ENCODE measurements at places on chromosomes 6 and 20.

DNA sequence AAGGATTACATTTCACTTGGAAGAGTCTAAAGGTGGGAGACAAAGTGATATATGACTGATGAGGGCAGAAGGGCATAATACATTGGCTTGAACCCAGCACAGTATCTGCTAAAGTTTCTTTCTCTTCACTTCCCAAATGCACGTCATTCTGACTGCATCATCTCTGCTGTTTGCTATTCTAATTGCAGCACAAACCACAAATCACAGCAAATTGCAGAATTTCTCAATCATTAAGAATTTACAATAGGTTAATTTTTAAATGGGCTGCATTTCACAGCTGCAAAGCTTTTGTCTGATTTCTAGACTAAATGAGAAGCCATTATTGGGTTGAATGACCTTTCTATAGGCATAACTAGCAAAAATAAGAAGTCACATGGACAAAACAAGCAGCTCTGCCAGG lies 337.0 kb downstream of the RNGTT start:
- DNase-seq: no peak

GRCh38 chr20:50403565-50404418 lies 106.4 kb upstream of the PTPN1 start:
- DNase-seq: no peak

- no peak for DNase-seq
These were observed 47.3 kb upstream of the FYN start for GRCh38 chr6:111920578-111920977.

GRCh38 chr20:24952376-24953208 lies 3.5 kb downstream of the CST7 start:
- DNase-seq: no peak

- DNase-seq: no peak
These were observed 527 bp downstream of the TOMM34 start for GRCh38 chr20:44959638-44960102.

DNA sequence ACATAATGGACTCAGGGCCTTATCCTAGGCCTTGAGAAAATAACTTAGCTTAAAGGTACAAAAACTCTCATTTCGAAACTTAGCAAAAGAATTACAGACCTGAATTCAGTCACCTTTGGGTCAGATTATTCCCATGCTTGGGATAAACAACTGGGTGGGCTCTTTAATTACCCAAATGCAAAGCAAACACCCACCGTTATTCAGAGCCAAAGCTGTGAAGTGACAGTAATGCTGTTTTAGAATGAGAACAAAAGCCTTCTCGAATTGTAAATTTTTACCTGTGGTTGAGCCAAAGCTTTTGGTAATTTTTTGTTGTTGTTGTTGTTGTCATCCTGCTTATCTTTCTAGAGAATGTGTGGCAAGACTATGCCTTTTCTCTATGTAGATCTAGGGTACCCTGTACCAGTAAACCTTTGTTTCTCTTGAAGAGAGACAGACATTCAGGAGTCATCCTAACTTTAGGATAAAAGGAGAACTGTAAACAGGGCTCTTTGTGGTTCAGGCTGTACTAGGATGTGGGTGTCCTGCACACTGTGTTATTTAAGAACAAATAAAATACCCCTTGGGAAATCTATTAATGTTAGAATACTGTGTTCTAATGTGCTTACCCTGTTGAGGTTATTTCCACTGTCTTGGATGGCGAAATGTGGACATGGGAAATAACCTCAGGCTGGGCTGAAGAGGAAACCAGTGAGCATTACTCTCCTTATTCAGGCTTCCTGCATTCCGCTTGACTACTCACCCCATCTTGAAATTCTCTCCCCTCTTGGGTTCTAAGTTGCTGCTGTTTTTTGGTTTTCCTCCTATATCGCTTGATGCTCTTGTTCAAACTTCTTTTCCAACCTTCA lies 480.7 kb downstream of the CD83 start:
- no peak for DNase-seq

DNA sequence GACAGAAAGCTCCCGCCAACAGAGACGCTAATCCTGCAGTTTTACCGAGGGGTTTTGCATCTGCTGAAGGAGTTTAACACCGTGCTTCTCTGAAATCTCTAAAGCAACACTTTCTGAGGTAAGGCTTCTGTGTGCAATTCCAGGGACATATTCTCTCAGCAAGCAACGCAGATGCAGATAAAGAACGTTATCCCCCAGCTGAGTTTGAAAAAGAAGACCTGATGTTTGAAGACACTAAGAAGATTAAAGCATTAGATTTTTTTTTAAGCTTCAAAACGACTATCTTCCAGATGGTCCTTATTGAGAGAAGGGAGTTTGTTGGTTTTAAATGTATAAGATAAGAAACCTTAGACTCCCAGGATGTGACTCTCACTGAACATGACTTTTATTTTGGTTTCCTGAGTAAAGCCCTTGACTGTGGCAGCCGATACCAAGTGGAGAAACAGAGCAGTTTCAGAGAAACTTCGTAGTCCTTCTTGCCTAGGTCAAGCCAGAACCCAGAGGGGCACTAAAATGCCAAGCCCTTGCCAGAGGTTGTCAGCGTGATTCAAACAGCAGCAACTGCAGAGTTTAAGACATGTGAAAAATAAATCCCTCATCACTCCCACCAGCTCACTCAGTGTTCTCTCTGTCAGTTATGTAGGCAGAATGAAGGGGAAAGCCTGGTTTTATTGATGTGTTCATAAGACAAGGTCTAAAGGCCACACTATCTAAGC lies 353.3 kb upstream of the CNR1 start:
- no peak for DNase-seq

DNA sequence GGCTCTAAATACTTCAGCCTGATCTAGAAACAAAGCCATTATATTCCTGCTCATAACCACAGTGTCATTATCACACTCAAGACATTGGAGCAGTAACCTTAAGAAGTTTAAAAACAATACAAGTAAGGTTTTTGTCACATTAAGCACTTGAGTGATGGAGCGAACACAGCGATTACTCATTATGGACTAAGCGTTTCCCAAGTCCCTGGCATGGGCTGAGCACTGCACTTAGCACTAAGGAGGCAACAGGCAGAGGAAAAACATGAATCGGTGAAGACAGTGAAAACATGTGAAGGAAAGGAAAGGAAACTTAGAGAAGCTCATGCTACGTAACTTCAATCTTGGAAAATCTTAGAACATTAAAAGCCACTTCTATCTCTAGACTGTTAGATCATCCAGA lies 108.7 kb downstream of the SLC24A3 start:
- DNase-seq: no peak

DNA sequence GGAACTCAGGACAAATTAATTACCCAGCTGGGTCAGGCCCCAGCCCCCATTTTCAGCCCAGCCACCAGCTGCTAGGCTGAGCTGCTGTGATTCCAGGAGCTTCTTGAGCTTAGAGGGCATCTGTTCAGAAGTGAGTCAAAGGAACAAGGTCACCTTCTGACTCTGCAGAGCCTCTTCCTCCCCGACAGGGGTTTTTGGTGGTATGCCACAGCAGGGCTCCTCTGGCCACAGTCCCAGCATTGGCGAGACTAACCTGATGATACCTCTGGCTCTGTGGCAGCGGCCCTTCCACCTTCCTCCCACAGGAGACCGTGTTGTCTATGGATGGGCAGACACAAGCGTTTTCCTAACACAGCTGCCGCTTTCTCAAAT lies 39.7 kb downstream of the ZC3H12D start:
- DNase-seq: no peak

- DNase-seq: no peak
These were observed 116.3 kb upstream of the CHD6 start for GRCh38 chr20:41734506-41734945.

GRCh38 chr6:33812669-33813068 lies 8.9 kb upstream of the MLN start:
- no peak for DNase-seq

DNA sequence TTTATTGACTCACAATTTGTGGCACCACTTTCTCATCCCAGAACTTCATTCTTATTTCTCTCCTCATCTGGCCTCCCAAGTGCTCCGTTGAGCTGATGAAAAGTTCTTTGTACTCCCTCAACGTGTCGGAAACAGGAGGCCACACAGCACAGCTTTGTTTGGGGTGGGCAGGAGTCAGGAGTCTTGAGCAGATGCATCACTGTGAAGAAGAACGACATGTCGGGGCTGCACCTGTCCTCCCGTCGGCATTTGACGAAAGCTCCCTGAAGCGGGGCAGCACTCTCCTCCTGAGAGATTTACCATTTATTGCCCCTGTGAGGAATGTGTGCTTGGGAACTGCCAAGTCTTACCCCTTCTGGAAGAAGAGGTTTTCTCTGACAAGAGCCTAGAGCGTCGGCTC lies 28.1 kb downstream of the TAF8 start:
- no peak for DNase-seq

- no peak for DNase-seq
These were observed 79.5 kb upstream of the PREP start for GRCh38 chr6:105482227-105482844.

GRCh38 chr6:55980627-55981211 lies 105.3 kb upstream of the BMP5 start:
- DNase-seq: no peak

GRCh38 chr6:14542670-14543366 lies 425.2 kb downstream of the CD83 start:
- DNase-seq: no peak

DNA sequence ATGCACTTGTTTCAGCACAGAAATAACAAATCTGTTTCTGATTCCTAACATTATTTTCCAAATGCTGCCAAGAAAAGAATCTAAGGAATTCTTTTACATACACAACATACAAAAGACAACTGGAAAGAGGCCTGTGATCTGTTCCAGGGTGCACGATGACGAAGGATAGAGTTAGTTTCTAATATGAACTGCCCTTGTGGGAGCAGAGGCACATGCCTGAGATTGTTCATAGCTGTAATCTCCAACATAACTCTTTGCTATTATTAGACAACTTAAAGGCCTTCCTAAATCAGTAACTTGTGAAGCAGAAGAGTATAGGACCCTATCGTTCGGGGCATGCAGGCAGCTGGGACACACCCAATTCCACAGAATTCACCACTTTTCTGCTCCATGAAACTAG lies 41.2 kb upstream of the NHSL1 start:
- no peak for DNase-seq

DNA sequence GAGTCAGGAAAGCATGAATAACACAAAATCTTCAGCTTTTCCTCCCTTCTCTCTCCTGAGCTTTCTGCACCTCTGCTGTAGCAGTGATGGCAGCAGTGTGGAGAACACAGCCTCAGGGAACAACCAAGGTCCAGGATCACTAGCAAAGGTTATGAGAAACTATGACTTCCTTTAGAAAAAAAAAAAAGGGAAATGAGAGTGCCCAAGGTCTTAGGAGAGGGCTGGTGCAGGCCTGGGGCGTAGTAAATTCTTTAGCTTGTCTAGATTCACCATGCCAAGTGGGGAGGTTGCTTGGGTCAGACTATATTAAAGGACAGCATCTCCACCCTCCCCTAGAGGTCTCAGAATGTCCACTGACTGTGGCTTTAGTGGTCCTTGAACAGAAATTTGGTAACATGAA lies 40.4 kb upstream of the POLR1H start:
- DNase-seq: no peak

Data from activated T-helper 1 cell treated with anti-CD3 and anti-CD28 coated beads, Interleukin-2, amount 50 U/mL, for 16 hours (primary cell).